NCI-H1092 treated with DMSO at 0.1 percent for 48 hours (cell line): ENCODE measurements at places on chromosomes 5 and 9.

DNA sequence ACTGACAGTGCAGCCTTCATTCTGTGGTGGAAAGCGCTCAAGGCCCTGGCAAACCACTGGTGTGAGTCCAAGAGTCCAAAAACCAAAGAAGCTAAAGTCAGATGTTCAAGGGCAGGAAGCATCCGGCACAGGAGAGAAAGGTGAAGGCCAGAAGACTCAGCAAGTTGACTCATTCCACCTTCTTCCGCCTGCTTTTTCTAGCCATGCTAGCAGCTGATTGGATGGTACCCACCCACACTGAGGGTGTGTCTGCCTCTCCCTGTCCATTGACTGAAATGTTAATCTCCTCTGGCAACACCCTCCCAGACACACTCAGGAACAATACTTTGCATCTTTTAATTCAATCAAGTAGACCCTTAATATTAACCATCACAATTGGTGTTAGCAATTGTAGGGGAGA lies 296.1 kb downstream of the NDUFS4 start:
- no peak for DNase-seq

GRCh38 chr9:85653153-85653552 lies 88.6 kb downstream of the AGTPBP1 start:
- no peak for DNase-seq

- no peak for DNase-seq
These were observed 111.3 kb downstream of the FER start for GRCh38 chr5:108858959-108859358.

DNA sequence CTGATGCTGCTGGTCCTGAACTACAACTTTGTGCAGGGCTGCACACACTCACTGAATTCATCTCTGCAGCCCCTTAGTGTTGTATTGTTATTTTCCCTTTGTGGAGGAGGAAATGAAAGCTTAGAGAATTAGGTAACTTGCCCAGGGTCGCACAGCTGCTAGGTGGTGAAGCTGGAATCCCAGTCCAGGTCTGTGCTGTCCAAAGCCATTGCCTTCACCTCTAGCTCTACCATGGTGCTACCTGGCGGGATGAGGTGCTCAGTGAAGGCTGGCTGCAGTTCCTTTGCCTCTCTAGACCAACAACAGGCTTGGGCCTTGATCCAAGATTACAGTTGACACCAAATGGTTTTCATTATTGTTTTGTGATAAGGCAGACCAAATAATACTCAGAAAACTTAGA lies 177.8 kb upstream of the PITX1 start:
- DNase-seq: no peak

DNA sequence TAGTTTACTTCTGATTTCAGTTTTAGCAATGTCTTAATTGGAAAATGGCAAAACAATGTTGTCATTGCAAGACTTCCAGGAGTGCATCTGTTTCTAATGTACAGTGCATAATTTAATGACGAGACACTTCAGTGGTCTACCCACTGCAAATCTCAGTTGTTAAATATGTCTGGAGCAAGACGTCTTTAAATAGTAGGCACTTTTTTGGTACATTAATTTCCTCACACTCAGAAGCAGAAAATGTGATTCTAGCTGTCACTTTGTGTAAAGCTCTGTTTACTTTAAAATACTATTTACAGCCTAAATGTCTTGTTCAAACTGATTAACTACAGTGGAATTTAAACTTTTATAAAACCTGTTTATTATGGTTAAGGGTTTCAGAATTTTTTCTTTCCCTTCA lies 815.5 kb downstream of the TLE1 start:
- DNase-seq: no peak

- no peak for DNase-seq
These were observed 18.2 kb downstream of the TTC23L start for GRCh38 chr5:34857161-34857560.

- DNase-seq: no peak
These were observed 557.0 kb downstream of the TLE1 start for GRCh38 chr9:81132318-81132717.

DNA sequence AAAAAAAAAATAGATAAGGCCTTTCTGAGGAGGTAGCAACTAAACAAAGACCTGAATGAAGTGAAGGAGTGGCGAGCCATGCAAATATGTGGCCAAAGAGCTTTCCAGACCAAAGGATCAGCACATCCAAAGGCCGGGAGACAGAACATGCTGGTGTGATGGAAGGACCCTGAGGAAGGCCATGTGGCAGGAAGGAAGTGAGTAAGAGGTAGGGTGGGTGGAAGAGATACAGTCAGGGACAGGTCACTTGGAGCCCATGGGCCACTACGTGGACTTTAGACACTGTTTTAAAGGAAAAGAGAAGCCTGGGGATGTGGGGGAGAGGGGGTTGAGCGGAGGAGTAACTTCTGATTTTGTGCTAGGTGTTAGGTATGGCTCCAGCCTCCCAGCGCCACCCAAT lies 31.3 kb downstream of the SPRY4 start:
- DNase-seq: no peak

DNA sequence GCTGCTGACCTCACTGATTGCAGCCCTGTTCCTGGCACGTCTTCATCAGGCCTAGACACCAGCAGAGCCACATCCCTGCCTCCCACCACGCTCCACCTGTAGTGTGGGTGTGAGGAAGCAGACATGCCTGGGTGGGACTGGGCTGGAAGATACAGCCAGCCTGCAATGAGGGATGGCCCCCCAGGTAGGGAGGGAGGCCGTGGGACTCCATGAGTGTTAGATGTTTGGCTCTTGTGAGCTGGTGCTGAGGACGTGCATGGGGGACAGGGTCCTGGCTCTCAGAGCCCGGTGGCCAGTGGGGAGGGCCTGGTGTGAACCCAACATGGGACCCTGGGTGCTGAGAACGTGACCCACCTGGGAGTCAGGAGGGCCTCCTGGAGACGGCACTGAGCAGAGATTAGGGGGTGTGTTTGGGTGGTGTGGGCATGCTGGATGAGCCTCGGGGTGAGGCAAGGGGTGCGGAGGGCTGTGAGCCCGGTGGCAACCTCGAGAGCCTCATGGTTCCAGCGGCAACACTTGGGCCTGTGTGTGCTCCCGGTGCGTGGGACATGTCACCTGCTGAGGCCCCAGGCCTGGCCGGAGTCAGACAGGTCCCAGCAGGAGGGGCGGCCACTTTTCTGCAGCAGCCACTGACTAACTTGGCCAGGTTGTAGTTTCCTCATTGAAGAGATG lies 87.6 kb downstream of the PHF2 start:
- no peak for DNase-seq

GRCh38 chr9:20376731-20377375 lies 245.4 kb downstream of the MLLT3 start:
- DNase-seq: no peak

DNA sequence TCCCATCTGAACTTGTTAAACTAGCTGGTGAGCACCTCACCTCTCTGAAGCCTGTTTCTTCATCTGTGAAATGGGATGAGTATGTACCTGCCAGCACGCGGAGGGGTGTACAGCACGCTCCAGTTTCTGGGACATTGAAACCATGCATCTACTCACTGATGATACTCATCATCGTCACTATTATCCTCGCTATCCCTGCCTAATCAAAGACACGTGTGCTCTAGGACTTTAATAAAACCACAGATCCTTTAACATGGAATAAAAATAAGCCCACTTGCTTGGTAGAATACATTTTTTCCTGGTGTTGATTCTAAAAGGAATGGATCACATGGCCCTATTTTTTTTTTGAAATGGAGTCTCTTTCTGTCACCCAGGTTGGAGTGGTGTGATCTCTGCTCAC lies 37.3 kb upstream of the POMT1 start:
- DNase-seq: no peak

- no peak for DNase-seq
These were observed 40.3 kb upstream of the EEIG1 start for GRCh38 chr9:128021098-128021497.

- DNase-seq: no peak
These were observed 208.7 kb downstream of the CCDC171 start for GRCh38 chr9:15761551-15761950.

DNA sequence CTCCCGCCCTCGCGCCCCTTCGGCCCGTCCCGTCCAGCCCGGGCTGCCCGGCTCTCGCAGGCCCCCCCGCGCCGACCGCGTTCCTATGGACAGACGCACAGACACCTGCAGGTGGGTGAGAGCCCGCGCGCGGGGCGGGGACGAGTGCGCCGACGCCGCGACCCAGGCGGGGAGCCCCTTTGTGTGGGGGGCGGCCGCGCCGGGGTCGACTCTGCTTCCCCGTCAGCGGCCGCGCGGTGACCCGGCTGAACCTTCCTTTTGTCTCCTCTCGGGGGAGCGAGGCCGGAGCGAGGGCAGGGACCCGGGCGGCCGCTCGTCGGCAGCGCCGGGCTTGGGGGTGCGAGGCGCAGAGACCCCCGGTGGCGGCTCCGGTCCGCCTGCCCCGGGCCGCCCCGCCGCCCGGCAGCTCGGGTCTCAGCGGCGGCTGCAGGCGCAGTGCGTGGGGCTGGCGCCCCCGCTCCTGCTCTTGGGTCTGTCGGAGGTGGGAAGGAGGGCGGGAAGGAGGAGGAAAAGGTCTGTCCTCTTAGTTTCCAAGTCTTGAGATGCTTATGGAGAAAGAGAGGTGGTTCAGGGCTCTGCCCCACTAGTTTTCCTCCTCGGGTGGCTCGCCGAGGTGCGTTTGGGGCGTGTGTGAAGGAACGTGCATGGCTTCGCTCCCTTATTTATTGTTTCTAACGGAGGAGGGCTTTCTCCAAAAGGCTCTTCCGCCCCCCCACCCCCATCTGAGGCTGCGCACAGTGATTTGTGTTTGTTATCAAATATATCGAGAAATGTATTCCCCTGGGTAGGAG lies 576 bp downstream of the KIAA1958 start:
- DNase-seq: peak; percentile 39

- DNase-seq: no peak
These were observed 27.8 kb downstream of the CSF1R start for GRCh38 chr5:150058480-150059126.

GRCh38 chr5:94562327-94562971 lies 56.0 kb downstream of the KIAA0825 start:
- DNase-seq: no peak

DNA sequence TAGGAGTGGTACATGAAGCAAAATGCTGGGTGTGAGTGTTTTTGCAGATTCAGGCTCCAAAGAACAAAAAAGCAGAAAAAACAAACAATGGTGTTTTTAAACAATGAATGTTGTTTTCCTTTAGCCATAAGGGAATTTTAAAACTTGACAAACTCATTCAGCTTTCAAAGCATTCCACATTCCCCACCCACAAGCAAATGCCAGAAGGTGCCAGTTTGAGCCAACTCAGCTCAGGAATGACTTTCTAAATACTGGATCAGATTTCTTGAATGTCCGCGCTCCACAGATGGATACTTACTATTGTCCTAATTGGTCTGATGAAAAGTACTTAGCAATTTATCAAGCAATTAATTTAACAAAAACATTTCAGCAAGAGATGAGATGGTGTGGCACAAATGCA lies 12.9 kb upstream of the MOB3B start:
- no peak for DNase-seq

DNA sequence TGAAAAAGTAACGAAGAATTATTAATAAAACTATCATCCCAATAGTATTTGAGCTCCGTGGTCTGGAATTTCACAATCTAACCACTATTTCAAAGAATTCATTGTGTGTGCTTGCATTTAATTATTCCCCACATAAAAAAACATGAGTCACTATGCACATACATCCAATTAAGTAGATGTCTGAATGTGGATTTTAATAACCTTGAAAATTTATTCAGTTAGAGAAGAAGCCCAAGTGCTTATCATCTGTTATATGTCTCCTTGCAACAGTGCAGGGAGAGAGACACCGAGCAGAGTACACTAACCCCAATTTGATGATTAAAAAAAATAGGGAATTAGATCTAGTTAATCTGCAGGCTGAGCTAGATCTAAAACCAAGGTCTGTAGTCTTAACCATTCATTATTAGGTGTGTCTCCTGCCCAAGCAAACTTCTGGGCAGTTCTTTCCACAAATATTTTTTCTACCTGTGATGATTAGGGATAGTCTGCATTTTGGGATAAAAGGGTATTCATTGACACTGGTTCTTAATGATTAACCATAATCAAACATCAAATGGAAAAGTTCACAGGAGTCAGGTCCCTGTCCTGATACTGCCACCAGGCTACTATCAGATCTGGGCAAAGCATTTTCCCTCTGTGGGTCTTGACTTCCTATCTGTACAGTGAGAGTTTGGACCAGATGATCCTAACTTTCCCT lies 164.2 kb downstream of the GRIA1 start:
- no peak for DNase-seq

GRCh38 chr9:109342878-109343277 lies 22.0 kb upstream of the EPB41L4B start:
- DNase-seq: no peak

DNA sequence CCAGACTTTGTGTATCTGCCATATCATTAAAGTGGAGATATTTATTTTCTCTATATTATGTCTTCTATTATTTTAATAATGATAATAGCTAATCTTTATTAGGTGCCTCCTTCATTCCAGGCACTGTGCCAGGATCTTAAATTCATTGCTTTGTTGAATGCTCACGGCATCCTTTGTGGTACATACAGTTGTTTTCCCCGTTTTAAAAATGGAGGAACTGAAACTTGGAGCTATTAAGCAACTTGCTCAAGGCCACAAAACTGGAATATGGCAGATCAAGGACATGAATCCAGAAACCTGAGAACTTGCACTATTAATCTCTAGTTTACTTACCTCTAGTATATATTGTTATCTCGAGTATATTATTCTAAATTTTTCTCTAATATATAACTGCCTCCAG lies 41.5 kb upstream of the PPP3R2 start:
- DNase-seq: no peak

- DNase-seq: no peak
These were observed 274.1 kb downstream of the DENND1A start for GRCh38 chr9:123655681-123656423.

- no peak for DNase-seq
These were observed 466.4 kb upstream of the MEF2C start for GRCh38 chr5:89349246-89349980.

GRCh38 chr9:74073897-74074296 lies 423.2 kb upstream of the RORB start:
- no peak for DNase-seq

DNA sequence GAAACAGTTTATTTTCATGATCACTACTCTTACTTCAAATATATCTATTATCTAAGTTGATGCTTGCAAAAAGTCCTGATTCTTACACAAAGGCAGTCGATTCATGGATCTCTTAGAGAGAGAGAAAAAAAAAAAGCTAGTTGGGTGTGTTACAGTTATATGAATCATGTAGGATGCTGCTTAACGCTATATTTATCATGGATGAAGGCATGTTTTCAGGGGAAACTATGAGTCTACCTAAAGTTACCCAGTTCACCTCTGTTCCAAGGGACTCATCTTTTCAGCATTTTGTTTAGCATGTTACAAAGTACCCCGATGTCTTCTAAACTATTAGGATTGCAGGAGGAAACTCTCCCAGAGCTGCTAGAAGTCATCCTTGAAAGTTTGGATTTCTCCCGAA lies 13.5 kb downstream of the TMC1 start:
- no peak for DNase-seq
